Sigmoid colon (tissue), 7 donors: ENCODE measurements at places on chromosomes 5 and 9. TPM values are rescaled to one million over a fixed set of nuclear protein-coding genes. Genes with fewer than 3 reads are reported as not detected.

GRCh38 chr5:170297589-170298462 is at the start of gene LCP2:
LCP2 (minus strand) TSS chr5:170297777; CDS start chr5:170297611, 166 bp downstream.
- peak; percentile 59 for DNase-seq
- H3K27me3 ChIP-seq, result no peaks in the 10 kb centered on the region
- peaks cover 7% of the 10 kb centered on the region for H3K4me1 ChIP-seq
- peak within 1 kb of the TSS; percentile 37 for H3K4me3 ChIP-seq
- peak within 1 kb of the TSS; percentile 64 for H3K27ac ChIP-seq

The SV2C gene
- 0.71 TPM for total RNA-seq

- H3K27me3 ChIP-seq, result peaks cover 4% of the 10 kb centered on the region
- H3K4me3 ChIP-seq, result no peak overlapping the region
- no peak for DNase-seq
- no peaks in the 10 kb centered on the region for H3K4me1 ChIP-seq
- H3K36me3 ChIP-seq, result no peaks in the 10 kb centered on the region
Measured at GRCh38 chr9:78606001-78606379, 309.1 kb downstream of the PSAT1 start.

GRCh38 chr5:164610374-164610773 is 1105.0 kb downstream of the MAT2B start:
- H3K4me1 ChIP-seq, result no peaks in the 10 kb centered on the region
- no peaks in the 10 kb centered on the region for H3K36me3 ChIP-seq
- no peaks in the 10 kb centered on the region for H3K27me3 ChIP-seq
- no peak overlapping the region for H3K27ac ChIP-seq
- DNase-seq, result no peak

DNA sequence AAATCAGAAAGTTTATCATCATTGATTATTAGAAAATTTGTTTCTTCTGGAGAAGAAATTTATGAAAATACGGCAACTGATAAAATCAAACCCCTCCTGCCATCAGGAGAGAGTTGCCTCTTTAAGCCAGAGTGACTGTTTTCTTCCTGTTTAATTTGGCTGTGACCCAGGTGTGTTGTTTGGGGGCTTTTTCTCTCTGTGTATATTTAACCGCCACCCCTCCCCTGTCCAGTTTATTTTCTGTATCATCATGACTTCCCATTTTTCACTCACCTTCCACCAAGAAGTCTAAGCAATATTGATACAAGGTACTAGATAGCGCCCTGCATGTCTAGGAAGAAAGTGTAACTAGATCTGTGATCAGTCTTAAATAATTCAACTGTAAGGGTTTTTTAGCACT is 50.1 kb downstream of the FAM78A start:
- DNase-seq, result no peak
- H3K4me3 ChIP-seq, result no peak overlapping the region
- no peaks in the 10 kb centered on the region for H3K4me1 ChIP-seq
- H3K27ac ChIP-seq, result no peak overlapping the region
- H3K27me3 ChIP-seq, result no peaks in the 10 kb centered on the region
- H3K36me3 ChIP-seq, result no peaks in the 10 kb centered on the region

- no peak overlapping the region for H3K4me3 ChIP-seq
- no peaks in the 10 kb centered on the region for H3K36me3 ChIP-seq
- H3K27ac ChIP-seq, result no peak overlapping the region
- no peaks in the 10 kb centered on the region for H3K4me1 ChIP-seq
- peaks cover 21% of the 10 kb centered on the region for H3K27me3 ChIP-seq
Measured at GRCh38 chr5:178356431-178356872, 123.8 kb upstream of the PHYKPL start.

The SLC45A2 gene
- total RNA-seq, result not detected
